ENCODE measurements at places on chromosomes 6 and 20.

DNA sequence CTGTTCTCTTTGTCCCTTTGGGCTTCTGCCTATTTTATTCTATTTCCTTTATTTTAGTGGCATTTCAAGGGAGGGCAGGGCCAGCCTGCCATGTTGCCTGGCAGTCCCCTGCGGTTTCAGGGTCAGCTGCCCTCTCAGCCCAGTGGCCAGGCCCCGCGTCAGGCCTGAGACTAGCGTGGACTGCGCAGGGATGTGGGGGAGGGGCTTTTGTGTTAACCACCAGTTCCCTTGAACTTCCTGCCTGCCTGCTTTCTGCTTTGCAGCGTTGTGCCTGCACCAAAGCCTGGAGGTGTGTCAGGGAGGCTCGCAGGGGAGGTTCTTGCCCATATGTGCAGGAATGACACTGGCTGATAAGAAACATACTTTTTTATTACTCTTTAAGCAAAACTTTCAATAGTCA lies 157.6 kb downstream of the SLC35B3 start:
- no peak for DNase-seq

DNA sequence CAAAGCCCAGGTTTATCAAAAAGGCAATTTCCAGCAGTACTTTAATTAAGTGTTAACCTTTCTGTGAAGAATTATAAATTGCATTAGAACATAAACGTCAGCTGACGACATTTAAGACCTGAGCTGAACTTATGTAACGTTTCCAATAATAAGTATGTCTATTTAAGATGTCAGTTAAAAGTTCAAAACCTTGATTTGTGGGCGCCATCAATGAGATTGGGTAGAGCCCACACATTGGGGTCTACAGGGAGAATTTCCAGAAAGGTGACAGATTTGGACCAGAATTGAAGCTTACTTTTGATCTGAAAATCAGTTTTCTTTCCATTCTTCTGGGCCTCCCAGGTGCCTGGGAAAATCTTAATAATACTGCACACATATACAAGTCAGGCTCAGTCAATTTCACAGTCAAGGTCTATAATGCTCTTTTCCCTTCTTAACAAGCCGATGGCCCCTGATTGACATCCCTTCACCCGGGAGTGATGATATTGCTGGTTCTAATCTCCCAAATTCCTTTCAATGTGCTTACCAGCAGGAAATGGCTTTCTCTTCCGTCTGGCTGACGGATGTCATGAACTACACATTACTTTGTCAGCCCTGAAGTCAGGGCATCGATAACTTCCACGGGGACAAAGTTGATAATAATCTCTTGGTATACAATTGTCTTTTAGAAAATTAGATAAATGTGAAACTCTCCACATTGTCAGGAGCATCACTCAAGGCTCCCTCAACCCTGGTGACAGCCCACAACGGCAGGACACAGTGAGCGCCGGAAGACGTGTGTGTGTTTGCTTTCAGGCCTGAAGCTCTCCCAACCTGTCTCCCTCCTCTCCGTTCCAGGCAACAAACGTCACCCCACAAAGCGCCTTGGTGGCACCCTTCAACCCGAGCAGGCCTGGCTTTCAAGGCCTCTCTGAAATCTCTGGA lies 396.5 kb upstream of the CNR1 start:
- no peak for DNase-seq

DNA sequence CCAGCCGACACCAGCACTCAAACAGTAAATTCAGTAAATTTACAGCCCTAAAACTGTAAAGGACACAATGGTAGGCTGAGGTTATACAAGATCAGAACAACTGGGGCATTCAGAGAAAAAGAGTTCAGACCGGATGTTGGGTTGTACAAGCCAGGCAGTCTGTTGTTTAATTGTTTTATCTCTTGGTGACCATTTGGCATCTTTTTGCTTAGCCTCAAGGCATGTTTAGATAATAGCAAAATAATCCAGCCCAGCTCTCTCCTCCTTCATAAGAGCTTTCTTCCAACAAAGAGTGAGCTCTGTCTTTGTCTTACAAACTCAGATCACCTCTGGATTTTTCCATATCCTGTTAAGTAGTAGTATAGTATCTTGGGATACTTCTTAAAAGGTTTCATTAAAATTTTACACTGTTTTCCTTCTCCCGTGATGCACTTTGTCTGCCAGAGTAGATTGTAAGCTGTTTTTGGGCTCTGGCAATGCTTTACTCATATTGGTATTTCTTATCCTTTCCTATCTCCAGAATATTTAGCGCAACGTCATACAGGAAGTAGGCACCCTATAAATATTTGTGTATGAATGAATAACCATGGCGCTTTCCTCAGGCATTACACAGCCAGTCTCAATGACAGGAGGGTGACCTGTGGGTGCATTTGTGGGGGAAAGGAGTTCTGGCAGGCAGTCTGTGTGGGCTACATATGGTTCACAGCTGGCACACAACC lies 35.6 kb upstream of the TRAM2 start:
- no peak for DNase-seq

- peak; percentile 77 for DNase-seq
These were observed 660 bp upstream of the TFB1M start for GRCh38 chr6:155314773-155315515.

GRCh38 chr6:138382498-138383265 lies 5.0 kb downstream of the SMIM28 start:
- DNase-seq, result no peak

DNA sequence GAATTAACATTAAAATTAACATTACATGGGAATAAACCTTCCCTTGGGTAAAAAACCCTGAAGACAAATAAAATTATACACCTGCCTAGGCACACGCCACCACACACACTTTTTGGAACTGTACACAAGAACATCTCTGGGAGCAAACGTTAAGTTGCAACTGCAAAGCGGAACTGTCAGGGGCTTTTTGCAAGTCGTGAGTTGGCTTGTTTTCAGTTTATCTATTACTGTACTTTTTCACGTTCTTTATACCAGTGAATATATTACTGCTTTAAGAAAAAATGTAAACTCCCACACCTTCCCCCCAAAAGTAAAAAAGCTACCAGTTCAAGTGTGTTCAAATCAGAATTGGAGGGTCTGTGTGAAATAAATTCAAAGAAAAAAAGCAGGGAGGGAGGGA lies 65.5 kb upstream of the NFATC2 start:
- DNase-seq, result no peak

DNA sequence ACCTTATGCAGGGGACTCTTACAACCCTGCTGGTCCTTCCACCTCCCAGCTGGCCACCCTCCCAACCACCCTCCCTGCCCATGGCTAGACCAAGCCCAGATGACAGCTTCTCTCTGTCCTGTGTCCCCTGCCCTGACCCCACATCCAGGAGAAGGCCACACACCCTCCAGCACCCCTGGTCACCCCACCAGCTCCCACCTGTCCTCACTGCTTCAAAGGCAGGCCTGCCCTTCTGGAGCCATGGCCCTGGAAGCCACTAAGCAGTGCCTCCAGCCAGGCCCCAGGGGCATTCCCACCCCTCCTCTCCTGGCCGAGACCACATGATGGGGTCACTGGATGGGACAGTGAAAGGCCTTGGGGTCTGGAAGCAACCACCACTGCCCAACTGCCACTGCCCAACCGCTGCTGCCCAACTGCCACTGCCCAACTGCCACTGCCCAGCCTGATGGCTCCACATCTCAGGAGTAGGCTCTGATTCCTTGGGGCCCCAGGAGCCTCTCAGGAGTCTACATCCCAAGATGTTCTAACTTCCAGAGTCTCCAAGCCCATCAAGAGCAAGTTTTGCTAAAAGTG lies 30.5 kb downstream of the UBD start:
- DNase-seq, result no peak

GRCh38 chr6:23983735-23984134 lies 142.3 kb upstream of the NRSN1 start:
- DNase-seq, result no peak

GRCh38 chr6:133404151-133404550 lies 163.0 kb downstream of the EYA4 start:
- no peak for DNase-seq

GRCh38 chr6:125640441-125641150 lies 108.8 kb upstream of the HEY2 start:
- no peak for DNase-seq

GRCh38 chr20:57801581-57801980 lies 91.8 kb upstream of the PMEPA1 start:
- no peak for DNase-seq

GRCh38 chr6:33249732-33250630 lies 21.7 kb downstream of the VPS52 start:
- no peak for DNase-seq

Measured in CD4-positive, alpha-beta T cell treated with Interleukin-2 at 100 ng/mL for 4 hours (primary cell).